NCI-H1436 treated with DMSO at 0.1 percent for 48 hours (cell line): ENCODE measurements at places on chromosomes 1 and 21.

- DNase-seq, result no peak
Measured at GRCh38 chr1:91537987-91538304, 37.3 kb downstream of the CDC7 start.

GRCh38 chr1:106289265-106289928 lies 767.1 kb upstream of the PRMT6 start:
- no peak for DNase-seq

DNA sequence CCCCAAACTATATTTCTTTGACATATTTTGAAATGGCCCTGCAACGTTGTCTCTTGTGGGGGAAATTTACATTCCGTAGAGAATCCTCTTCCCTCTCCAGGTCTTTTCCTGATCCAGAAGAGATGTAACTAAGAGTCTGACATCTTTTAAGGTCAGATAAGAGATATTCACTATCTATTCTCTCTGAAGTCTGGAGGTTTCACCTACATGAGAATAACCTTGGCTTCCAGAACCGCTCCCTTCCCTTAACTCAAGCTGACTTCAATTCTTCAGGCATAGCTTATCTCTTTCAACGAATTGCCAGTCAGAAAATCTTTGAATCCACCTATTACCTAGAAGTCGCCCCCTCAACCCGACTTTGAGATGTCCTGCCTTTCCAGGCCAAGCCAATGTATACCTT lies 9.9 kb downstream of the FCRLB start:
- DNase-seq, result no peak

DNA sequence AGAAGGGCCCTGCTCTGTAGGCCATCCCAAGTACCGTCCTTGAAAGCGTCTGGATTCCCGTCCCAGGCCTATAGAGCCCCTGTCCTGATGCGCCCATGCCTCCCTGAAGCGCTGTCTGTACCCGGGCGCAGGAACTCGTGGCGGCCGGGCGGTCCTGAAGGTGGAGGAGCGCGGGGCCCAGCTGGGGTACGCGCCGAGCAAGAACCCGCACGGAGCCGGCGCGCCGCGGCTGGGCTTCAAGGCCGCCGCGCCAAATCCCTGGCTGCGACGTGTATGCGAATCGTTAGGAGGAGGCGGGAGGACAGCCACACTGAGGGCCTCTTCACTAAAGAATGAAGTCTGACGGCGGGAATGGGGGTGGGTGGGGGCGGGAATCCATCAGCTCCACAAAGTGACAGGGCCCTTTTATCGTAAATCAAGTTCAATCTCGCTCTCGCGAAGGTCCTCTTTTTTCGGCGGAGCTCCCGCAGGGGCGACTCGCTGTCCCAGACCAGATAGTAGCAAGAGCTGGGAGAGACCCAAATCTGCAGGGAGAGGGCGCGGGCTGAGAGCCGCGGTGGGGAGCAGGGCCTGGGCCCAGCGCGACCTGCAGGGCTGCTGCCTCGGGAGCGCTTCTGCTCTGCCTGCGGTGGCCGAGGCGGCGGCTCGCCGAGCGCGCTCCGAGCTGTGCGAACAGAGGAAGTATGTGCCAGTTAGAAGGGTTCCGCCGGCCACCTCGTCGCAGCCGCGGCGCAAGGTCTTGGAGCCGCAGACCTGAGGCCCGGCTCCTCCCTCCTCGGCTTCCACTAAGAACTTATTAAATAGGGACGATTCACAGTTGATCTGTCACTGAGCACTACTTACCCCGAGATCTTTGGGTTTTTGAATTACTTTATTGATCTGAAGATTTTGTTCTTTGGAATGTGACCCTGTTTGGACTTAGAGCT lies 10.4 kb downstream of the BARHL2 start:
- no peak for DNase-seq

GRCh38 chr21:46437096-46437498 lies 21.6 kb upstream of the DIP2A start:
- no peak for DNase-seq

GRCh38 chr1:20124456-20125057 lies 5.2 kb upstream of the PLA2G2D start:
- no peak for DNase-seq

DNA sequence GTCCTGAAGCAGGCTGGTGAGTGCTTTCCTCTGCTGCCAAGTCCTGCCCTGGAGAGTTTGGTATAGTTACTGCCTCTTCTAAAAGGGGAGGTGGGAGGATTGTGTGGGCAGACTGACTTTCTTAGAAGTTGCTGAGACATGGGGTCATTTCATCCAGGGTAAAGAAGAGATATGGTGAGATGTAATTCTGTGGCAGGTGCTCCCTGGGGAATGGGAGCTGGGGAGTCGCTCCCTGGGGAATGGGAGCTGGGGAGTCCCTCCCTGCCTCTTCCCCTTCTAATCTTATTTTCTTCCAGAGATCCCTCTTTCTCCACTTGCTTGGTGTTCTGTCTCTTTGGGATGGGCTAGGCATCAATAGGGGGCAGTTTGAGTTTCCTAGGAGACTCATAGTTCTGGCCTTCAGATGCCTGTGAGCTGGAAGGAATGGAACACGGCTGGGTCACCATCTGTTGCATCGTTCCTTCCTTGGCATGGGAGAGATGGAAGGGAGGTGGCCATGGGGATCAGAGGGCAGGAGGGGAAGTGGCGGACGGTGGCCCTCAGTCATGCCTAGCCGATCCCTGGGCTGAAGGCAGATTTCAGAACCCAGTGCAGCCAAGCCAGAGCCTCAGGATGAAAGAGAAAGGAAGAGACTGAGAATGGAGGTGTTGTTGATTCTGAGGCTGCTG lies 59.0 kb downstream of the NFASC start:
- DNase-seq, result no peak

- no peak for DNase-seq
Measured at GRCh38 chr1:108962681-108963051, 618 bp downstream of the CLCC1 start.

- DNase-seq, result no peak
Measured at GRCh38 chr21:15978215-15978738, 248.5 kb downstream of the USP25 start.

GRCh38 chr1:245611251-245611650 lies 456.5 kb downstream of the KIF26B start:
- DNase-seq, result no peak

- DNase-seq, result no peak
Measured at GRCh38 chr1:10479296-10479695, 4.5 kb downstream of the PEX14 start.

GRCh38 chr1:65020774-65021173 lies 54.4 kb upstream of the JAK1 start:
- DNase-seq, result no peak

GRCh38 chr1:12229386-12229834 lies 420 bp upstream of the VPS13D start:
- DNase-seq, result no peak

DNA sequence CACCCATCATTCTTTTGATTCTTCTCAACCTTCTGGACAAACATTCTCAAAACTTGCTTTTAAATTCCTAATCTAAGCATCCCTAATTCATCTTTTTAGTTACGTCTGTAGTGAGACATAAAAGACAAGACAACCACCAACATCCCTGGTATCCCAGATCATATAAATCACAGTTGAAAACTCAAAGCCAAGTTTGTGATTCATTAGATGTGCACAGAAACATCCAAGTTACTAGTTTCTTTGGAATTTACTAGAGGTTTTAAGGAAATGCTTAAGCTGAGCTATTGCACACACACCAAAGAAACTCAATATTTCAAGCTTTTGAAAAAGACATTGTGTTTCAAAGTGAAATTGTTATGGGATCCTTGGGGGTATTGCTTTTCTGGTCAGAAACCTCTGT lies 47.6 kb downstream of the ATP6V1G3 start:
- no peak for DNase-seq
